ENCODE measurements at places on chromosomes 6 and 20. TPM values are rescaled to one million over a fixed set of nuclear protein-coding genes. Genes with fewer than 3 reads are reported as not detected.
A peak's percentile ranks its signal among the peaks of the same experiment; 100 is the strongest.

- H3K4me3 ChIP-seq: no peak overlapping the region
- DNase-seq: no peak
- no peak overlapping the region for H3K27ac ChIP-seq
- no peaks in the 10 kb centered on the region for H3K36me3 ChIP-seq
- peaks cover 5% of the 10 kb centered on the region for H3K4me1 ChIP-seq
- H3K27me3 ChIP-seq: no peaks in the 10 kb centered on the region
Measured at GRCh38 chr6:12379181-12379580, 89.0 kb downstream of the EDN1 start.

DNA sequence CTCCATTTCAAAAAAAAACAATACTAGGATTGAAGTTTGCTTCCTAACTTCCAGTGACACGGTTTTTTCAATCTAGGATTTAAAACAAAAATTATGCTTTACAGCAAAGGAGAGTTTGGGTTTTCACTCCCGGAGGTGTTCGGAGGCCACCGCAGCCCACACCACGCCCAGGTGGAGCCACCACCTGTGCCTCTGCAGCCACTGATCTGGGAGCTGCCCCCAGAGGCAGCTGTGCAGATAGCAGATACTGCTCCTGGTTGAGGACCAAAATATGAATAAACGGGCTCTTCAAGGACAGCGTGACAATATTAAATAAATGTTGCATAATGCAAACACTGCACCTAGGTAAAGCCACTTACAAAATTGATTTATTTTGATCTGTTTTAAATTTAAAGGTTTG, 30.2 kb downstream of the DLL1 start:
- DNase-seq: no peak
- peaks cover 9% of the 10 kb centered on the region for H3K4me1 ChIP-seq
- H3K36me3 ChIP-seq: no peaks in the 10 kb centered on the region
- H3K4me3 ChIP-seq: no peak overlapping the region
- H3K27ac ChIP-seq: no peak overlapping the region

- H3K27me3 ChIP-seq: no peaks in the 10 kb centered on the region
- H3K4me1 ChIP-seq: no peaks in the 10 kb centered on the region
- H3K36me3 ChIP-seq: no peaks in the 10 kb centered on the region
- H3K4me3 ChIP-seq: no peak overlapping the region
- H3K27ac ChIP-seq: no peak overlapping the region
- no peak for DNase-seq
Measured at GRCh38 chr20:12956303-12956702, 52.5 kb upstream of the SPTLC3 start.

DNA sequence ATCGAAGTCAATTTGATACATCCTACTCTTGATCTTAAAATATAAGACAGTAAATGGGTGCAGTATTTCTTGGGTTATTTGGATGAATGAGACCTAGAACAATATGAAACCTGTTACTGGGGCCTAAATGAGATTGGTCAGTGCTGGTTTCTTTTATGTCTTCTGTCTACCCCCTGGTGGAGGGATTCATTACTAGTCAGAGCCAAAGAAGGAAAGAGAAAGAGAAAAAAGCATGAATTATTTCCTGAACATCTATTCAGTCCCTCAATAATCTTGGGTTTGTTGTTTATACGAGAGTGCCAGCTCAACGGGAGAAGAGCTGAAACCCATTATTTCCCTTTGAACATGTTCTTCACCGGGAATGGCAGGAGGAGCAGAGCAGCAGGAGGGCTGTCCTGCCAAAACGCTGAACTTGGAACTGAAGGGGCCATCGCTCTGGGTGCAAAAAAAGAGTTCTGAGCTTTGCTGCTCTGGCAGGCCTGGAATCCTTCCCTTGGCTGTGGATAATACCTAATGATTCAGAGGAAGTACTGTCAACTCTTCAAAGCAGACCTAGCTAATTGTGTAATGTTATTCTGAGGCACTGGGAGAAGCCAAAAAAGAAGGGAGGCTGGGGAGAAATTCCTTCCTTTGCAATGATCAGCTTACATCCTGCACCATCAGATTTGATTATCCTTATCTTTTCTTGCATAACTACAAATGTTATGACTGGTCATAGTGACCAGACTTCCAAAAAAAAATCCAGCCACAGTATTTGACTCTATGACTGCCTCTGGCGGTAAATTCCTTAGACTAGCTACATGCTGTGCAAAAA, 72.0 kb downstream of the BLOC1S5 start:
- H3K4me3 ChIP-seq: no peak overlapping the region
- no peak for DNase-seq
- no peaks in the 10 kb centered on the region for H3K36me3 ChIP-seq

DNA sequence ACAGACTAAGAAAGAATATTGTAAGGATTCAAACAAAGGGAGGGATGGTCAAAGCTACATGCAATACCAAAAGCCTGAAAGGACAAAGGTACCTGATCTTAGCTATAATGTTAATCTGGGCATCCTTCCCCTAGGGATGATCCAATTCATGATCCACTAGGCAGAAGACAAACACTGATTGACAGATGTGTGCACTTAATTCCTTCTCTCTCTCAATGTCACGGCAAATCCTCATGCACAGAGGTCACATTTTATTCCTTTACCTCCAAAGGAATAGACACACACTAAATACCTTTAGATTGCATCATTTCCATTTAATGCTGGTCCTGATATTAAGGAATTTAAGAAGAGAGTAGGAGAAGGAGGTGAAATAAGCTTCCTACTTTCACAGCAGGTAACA, 73.4 kb downstream of the ZNF133 start:
- no peaks in the 10 kb centered on the region for H3K36me3 ChIP-seq
- peaks cover 9% of the 10 kb centered on the region for H3K4me1 ChIP-seq
- H3K27me3 ChIP-seq: peaks cover 3% of the 10 kb centered on the region
- H3K4me3 ChIP-seq: no peak overlapping the region

- H3K36me3 ChIP-seq: no peaks in the 10 kb centered on the region
- peaks cover 26% of the 10 kb centered on the region for H3K4me1 ChIP-seq
- no peak overlapping the region for H3K27ac ChIP-seq
Measured at GRCh38 chr6:134741200-134741536, 208.7 kb downstream of the ALDH8A1 start.

- no peak overlapping the region for H3K27ac ChIP-seq
- no peaks in the 10 kb centered on the region for H3K36me3 ChIP-seq
Measured at GRCh38 chr20:17843246-17844132, 125.1 kb downstream of the SNX5 start.

DNA sequence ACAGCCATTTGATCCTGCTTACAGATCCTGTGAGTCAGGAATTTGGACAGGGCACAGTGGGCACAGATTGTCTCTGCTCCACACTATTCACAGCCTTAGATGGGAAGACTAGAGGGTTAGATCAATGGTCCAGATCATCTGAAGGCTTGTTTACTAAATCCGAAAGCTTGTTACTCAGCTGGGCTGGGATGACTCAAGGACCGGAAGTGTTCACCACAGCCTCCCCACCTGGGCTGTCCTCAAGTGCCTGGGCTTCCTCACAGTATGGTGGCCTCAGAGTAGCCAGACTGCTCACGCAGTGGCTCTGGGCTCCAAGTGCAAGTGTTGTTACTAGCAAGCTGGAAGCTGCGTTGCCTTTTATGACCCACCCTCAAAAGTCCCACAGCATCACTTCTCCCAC, 75.4 kb upstream of the INSM1 start:
- H3K4me1 ChIP-seq: no peaks in the 10 kb centered on the region
- no peaks in the 10 kb centered on the region for H3K36me3 ChIP-seq
- H3K27ac ChIP-seq: no peak overlapping the region
- no peak overlapping the region for H3K4me3 ChIP-seq
- H3K27me3 ChIP-seq: peaks cover 17% of the 10 kb centered on the region

DNA sequence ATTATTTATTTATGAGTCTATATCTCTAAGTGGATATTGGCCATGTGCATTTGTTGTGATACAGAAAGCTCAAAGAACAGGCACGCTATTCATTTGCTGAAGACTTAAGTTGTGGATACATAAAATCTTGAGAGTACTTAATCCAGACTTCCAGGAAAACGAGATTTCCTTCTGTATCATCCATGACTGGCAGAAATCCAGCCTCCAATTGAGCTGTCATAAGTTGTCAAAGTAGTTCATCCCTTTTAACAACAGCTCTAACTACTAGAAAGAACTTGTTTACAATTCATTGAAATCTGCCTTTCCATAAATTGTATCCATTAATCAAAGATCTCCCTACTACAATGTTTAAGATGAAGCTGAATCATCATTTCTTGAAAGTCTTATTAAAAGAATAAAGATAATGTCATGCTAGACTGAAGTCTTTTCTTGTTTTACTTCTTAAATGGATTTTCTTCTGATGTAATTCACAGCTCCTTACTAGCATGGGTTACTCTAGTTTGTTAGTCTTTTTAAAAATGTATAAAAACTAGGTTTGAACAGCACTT, 447.3 kb upstream of the CITED2 start:
- H3K27me3 ChIP-seq: no peaks in the 10 kb centered on the region
- no peak for DNase-seq
- no peak overlapping the region for H3K4me3 ChIP-seq
- H3K27ac ChIP-seq: no peak overlapping the region
- H3K36me3 ChIP-seq: no peaks in the 10 kb centered on the region

DNA sequence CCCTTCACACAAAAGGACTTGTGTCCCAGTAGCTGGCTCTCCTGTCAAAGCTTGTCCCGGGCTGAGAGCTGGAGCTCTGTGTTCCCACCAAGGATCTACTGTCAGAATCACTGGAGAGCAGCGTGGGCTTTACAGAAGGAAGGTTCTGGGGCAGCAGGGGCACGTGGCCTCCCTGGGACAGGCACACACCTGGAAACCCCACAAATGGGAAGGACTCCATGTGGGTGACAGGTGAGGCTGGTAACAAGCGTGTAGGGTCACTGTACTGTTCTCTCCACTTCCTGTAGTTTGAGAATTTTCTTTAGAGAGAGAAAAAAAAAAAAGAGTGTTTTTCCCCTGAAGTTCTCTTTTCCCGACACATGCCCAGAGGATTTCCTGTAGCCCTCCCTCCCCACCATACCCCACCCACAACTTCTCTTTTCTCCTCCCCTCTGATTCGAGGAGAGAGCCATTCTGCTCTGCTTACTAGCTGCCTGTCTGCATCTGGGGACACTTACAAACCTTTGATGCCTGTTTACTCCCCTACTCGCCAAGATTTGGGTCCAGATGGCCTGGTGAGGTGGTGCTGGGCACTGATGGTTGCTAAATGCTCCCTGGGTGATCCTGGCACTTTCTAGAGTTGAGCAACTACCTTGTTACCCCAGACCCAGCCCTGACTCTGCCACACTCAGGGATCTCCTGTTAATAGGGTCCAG, 84.1 kb upstream of the SIRPA start:
- H3K4me3 ChIP-seq: no peak overlapping the region
- H3K36me3 ChIP-seq: no peaks in the 10 kb centered on the region
- H3K4me1 ChIP-seq: peaks cover 19% of the 10 kb centered on the region
- DNase-seq: peak; percentile 13

- DNase-seq: no peak
- H3K27me3 ChIP-seq: no peaks in the 10 kb centered on the region
- H3K36me3 ChIP-seq: no peaks in the 10 kb centered on the region
- no peak overlapping the region for H3K4me3 ChIP-seq
- peaks cover 6% of the 10 kb centered on the region for H3K4me1 ChIP-seq
Measured at GRCh38 chr6:141107591-141108160, 1025.0 kb upstream of the GJE1 start.

DNA sequence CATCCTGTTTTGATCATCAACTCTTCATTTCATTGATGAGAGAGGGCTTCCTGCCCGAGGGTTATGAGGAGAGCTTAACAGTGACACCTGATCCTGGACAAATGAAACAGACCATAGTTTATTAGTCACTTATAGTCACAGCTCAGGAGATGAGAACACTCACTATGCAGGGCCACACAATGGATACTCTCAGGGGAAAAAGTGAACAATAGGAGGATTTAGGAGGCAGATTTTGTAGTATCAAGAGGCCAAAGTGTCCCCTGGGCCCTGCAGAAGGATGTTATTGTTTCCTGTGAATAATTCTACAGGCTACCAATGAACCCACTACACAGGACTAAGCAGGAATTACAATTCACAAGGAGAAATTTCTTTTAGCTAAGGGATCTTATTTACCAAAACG, 772.8 kb upstream of the MAN1A1 start:
- no peak overlapping the region for H3K27ac ChIP-seq
- H3K27me3 ChIP-seq: no peaks in the 10 kb centered on the region
- no peaks in the 10 kb centered on the region for H3K36me3 ChIP-seq

DNA sequence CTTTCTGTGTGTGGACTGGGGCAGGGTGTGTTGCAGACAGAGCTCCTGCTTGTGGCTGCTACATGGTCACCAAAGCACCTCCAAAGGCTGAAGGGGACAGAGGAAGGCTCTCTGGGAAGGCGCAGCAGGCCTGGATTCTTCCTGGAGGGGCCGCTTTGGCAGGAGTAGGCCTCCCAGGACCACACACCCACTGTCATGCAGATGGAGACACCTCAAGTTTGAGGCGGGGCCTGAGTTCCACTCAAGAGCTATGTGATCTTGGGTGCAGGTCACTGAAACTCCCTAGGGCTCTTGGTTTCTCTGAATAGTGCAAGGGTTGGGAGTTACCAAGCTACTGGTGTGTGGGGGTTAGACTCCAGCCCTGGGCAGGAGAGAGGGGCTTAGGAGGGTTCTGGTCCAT, 27.9 kb downstream of the EFCAB8 start:
- H3K27me3 ChIP-seq: no peaks in the 10 kb centered on the region
- no peak overlapping the region for H3K27ac ChIP-seq
- no peak for DNase-seq
- no peak overlapping the region for H3K4me3 ChIP-seq
- no peaks in the 10 kb centered on the region for H3K36me3 ChIP-seq
- no peaks in the 10 kb centered on the region for H3K4me1 ChIP-seq

DNA sequence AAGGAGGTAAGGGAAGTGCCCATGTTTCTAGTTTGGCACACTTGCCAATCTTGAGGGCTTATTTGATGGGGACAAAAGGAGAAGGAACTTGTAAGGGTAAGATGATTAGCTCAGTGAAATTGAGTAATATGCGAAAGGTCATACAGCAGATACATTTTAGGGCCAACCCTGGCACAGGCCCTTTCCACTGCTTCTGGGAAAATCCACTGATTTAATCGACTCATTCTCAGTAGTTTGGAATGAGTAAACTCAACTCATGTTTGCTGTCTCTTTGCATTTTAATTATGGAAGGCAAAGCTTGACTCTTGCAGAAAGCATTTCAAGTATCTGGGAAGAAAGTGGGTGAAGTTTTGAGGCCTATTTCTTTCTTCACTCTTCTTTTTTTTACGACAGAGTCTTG, 20.0 kb downstream of the PHF20 start:
- H3K4me1 ChIP-seq: peaks cover 8% of the 10 kb centered on the region
- DNase-seq: no peak
- no peak overlapping the region for H3K27ac ChIP-seq

Gene KIF25
- not detected for total RNA-seq

Gene OPRM1
- not detected for total RNA-seq

Gene BACH2
- total RNA-seq: 33.5 TPM

Gene ZC3H12D
- 0.58 TPM for total RNA-seq

Gene CD109
- total RNA-seq: 1.3 TPM

Gene GNMT
- total RNA-seq: 0.39 TPM

Gene HMGN4
- 31.7 TPM for total RNA-seq

Gene CAGE1
- total RNA-seq: not detected

Gene SF3B5
- 148 TPM for total RNA-seq

Gene XKR7
- total RNA-seq: 4.9 TPM

Gene MROH8
- 4.8 TPM for total RNA-seq

Data from type B pancreatic cell (in vitro differentiated cells).